ENCODE measurements at places on chromosomes 16 and 17.

DNA sequence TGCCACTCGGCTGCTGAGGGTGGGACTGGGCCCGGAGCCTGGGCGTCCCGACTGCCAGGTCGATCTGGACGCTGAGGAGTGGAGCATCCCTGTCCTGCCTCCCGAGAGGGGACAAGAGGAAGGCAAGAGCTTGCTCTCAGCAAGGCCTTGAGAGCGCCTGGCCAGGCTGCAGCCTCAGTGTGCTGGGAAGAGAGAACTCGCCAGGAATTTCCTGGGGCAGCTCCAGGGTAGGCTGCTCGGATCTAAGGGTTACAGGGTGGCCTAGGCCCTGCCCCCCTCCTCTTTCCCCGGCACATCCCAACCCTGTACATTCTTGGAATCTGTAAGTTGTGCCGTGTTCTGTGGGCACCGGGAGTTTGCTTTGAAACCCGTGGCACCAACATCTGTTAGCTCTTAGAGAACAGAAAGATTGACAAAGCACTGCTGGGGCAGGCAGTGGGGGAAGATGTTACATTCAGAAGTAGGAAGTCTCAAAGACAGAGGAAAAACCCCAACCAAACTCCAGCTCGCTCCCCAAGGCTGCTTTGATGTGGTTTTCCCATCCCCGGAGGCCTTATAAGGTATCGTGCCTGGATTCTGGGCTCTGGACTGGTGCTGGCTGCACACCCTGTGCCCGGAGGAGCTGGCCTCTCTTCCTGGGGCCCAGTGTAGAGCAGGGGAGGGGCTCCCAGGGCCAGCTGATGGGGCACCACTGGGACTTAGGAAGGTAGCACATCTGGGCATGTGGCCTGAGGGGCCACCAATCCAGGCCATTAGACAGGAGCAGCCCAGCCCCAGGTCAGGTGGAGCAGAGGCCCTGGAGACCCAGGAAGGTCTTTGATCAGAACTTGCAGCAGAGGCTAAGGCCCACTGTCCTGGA, 55.2 kb downstream of the NKD1 start:
- H3K4me1 ChIP-seq = peaks cover 29% of the 10 kb centered on the region
- H3K36me3 ChIP-seq = no peaks in the 10 kb centered on the region
- H3K27ac ChIP-seq = peak overlapping the region; percentile 68
- H3K27me3 ChIP-seq = peaks cover 13% of the 10 kb centered on the region
- peak; percentile 46 for DNase-seq

- DNase-seq = no peak
- H3K36me3 ChIP-seq = peaks cover 58% of the 10 kb centered on the region
- H3K27ac ChIP-seq = no peak overlapping the region
- H3K4me3 ChIP-seq = no peak overlapping the region
- H3K27me3 ChIP-seq = no peaks in the 10 kb centered on the region
These were observed 42.8 kb downstream of the MEAK7 start for GRCh38 chr16:84461413-84462295.

DNA sequence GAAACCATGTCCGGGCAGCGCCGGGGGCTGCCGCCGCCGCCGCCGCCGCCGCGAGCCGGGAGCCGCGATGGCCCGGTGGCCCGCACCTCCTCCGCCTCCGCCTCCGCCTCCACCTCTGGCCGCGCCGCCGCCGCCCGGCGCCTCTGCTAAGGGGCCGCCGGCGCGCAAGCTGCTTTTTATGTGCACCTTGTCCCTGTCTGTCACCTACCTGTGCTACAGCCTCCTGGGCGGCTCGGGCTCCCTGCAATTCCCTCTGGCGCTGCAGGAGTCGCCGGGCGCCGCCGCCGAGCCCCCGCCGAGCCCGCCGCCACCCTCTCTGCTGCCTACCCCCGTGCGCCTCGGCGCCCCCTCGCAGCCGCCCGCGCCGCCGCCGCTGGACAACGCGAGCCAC, 587 bp downstream of the HS3ST4 start:
- no peak overlapping the region for H3K4me3 ChIP-seq
- peaks cover 22% of the 10 kb centered on the region for H3K27me3 ChIP-seq
- no peaks in the 10 kb centered on the region for H3K4me1 ChIP-seq

DNA sequence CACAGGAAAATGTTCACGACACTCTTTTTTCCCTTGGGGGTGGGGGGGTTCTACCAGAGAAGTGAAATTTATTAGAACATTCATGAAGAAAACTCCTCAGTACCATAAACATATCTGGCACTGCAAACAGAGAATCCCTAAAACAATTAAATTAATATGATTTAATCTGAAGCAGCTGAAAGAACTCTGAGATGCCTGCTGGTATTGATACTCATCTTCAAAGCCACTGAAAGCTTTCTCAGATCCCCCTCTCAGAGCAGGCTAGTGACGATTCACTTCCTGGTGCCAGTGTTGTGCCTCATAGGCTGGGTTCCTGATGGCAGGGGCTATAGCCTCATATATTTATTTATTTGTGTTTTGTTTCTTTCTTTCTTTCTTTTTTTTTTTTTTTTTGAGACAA, 52.7 kb downstream of the MYH10 start:
- peaks cover 2% of the 10 kb centered on the region for H3K27me3 ChIP-seq
- no peak overlapping the region for H3K4me3 ChIP-seq
- DNase-seq = no peak

- H3K4me1 ChIP-seq = peaks cover 60% of the 10 kb centered on the region
- DNase-seq = no peak
- no peak overlapping the region for H3K4me3 ChIP-seq
- peaks cover 32% of the 10 kb centered on the region for H3K36me3 ChIP-seq
- H3K27ac ChIP-seq = no peak overlapping the region
- H3K27me3 ChIP-seq = no peaks in the 10 kb centered on the region
These were observed 20.1 kb downstream of the MINK1 start for GRCh38 chr17:4853208-4853671.

DNA sequence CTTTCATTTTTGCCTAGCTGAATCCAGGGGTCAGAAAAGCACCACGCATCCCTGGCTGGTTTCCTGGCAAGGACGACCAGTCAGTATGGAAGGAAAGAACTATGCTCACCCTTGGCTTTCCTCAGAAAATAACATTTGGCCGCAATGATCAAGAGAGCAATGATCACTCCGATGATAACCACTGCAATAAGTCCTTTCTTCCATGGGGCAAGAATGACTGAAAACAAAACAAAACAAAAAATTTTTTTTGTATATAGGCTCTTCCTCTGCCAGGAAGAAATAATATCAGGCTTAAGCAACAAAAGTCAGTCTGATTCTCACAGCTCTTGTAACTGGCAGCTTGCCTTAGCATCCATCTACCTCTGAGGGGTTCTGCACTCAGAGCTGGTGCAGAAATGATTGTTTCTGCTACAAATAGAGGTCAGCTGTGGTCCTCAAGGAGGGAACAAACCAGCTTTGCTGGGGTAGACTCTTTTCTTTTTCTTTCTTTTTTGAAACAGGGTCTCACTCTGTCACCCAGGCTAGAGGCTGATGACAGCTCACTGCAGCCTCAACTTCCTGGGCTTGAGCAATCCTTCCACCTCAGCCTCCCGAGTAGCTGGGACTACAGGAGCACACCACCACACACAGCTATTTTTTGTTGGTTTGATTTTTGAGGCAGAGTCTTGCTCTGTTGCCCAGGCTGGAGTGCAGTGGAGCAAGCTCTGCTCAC, 35.7 kb downstream of the PECAM1 start:
- no peak overlapping the region for H3K4me3 ChIP-seq
- H3K27ac ChIP-seq = no peak overlapping the region
- no peak for DNase-seq

GRCh38 chr17:65495122-65496055, 66.1 kb downstream of the AXIN2 start:
- no peaks in the 10 kb centered on the region for H3K36me3 ChIP-seq
- H3K4me3 ChIP-seq = no peak overlapping the region
- DNase-seq = no peak
- peaks cover 7% of the 10 kb centered on the region for H3K27me3 ChIP-seq

DNA sequence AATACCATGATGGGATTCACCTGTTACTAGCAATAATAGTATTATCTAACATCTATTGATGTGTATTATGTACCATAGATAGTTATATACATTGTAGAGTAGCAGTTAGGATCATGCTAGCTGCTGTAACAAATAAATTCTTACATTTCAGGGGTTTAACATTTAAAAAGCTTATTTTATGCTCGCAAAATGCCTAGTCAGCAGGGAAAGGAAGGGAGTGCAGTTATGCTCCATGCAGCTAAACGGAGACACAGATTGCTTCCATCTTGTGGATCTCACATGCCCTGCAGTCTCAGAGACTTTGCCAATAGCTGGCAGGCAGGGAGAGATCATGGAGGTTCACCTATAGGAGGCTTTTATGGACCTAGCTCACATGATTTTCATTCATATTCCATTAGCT, 364.1 kb downstream of the TOX3 start:
- DNase-seq = no peak
- no peak overlapping the region for H3K27ac ChIP-seq
- H3K4me1 ChIP-seq = no peaks in the 10 kb centered on the region
- H3K27me3 ChIP-seq = no peaks in the 10 kb centered on the region
- H3K4me3 ChIP-seq = no peak overlapping the region
- H3K36me3 ChIP-seq = no peaks in the 10 kb centered on the region

DNA sequence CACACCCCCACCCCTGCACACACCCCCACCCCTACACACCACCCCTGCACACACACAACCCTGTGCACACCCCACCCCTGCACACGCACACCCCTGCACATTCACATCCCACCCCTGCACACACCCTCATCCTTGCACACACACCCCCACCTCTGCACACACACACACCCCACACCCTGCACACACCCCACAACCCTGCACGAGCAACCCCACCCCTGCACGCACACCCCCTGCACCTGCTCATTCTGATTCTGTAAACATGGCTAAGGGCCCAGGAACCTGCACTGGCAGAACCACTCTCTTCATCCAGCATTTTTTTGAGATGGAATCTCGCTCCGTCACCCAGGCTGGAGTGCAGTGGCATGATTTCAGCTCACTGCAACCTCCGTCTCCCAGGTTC, 18.1 kb downstream of the CHMP1A start:
- H3K27me3 ChIP-seq = peaks cover 3% of the 10 kb centered on the region
- no peak overlapping the region for H3K4me3 ChIP-seq
- H3K4me1 ChIP-seq = peaks cover 10% of the 10 kb centered on the region
- H3K27ac ChIP-seq = no peak overlapping the region

GRCh38 chr16:49353680-49354079, 19.9 kb upstream of the C16orf78 start:
- H3K27me3 ChIP-seq = peaks cover 2% of the 10 kb centered on the region
- DNase-seq = no peak
- no peaks in the 10 kb centered on the region for H3K36me3 ChIP-seq
- H3K4me3 ChIP-seq = no peak overlapping the region
- no peaks in the 10 kb centered on the region for H3K4me1 ChIP-seq

DNA sequence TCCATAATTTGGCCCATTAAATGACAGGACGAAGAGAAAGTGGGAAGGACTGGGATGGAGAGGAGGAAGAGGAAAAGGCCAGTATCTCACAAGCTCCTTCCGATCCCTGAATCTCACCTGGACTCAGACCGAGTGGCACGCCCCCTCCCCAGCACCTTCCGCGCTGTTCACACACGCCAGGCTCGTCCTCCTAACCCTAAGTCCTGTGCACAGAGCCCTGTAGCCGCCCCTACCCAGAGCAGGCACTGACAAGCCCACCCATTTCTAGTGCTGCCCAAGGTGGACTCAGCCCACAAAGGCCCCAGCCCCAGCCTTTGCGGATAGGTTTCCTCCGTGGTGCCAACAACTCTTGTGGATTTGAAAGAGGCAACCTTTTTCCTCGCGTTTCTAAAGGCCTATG, 9.2 kb downstream of the HS3ST3B1 start:
- peak overlapping the region; percentile 84 for H3K4me3 ChIP-seq
- peaks cover 4% of the 10 kb centered on the region for H3K27me3 ChIP-seq
- H3K36me3 ChIP-seq = peaks cover 29% of the 10 kb centered on the region
- H3K4me1 ChIP-seq = peaks cover 47% of the 10 kb centered on the region

GRCh38 chr16:12416136-12416787, 387.4 kb downstream of the CPPED1 start:
- peaks cover 2% of the 10 kb centered on the region for H3K27me3 ChIP-seq
- no peak for DNase-seq
- no peak overlapping the region for H3K27ac ChIP-seq
- no peaks in the 10 kb centered on the region for H3K36me3 ChIP-seq

All from HFFc6 (cell line).